ENCODE measurements at places on chromosomes 7 and 10.

DNA sequence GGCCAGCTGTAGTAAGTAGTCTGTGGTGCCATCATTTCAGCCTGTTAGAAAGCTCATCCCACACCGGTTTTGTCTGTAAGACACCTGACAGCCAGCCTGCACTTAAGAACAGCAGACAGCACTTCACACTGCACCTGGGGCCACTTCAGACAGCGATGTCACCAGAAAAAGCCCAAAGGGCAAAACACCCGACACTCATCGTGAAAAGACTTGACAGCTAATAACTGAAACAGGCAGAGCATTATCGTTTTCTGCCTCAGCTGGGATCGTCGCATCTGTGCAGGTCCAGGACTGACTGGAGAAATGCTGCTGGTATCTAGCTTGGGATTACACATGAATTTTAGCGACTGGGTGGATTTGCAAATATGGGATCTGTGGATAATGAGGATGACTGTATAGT, 16.8 kb upstream of the LAT2 start:
- DNase-seq, result no peak

DNA sequence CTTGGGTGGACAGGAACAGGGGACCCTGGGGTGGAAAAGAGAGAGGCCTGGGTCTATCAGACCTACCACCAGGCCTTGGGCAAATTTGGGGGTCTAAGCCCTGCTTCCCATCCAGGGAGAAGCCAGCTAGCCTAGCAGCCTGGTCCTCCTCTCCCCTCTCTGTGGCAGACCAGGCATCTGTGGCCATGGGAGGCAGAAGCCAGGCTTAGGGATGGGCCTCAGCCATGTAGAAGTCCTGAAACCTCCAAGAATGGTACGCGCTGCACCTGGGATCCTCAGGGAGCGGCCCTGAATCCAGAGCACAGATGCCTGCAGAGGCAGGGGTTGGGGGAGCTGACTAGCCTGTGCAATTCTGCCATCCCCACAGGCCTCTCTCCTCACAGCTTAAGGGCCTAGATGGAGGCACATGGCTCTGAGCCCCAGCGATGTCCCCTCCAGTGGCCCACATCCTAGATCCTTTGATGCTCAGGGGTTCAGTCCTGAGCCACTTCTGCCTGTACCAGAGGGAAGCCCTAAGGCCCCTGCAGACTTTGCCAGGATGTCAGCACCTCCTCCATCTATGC, 21.2 kb downstream of the GRID1 start:
- DNase-seq, result no peak

- no peak for DNase-seq
Observed at GRCh38 chr7:158530800-158531609, 56.6 kb downstream of the PTPRN2 start.

DNA sequence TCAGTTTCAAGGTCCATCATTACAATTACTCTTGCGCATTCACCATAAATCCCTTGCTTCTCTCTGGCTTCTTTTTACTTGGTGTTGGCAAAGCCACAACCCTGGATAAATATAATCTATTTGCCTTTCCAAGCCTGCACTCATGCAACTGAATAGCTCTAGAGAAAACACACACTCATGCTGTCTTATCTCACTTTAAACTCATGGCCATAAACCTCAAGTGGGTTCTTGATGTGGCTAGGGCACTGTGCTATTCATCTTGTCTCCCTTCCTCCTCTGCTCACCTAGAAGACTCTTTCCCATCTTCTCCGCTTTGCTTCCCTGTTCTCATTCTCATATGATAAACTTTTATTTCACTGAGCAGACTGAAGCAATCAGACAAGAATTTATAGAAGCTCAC, 165.4 kb upstream of the MTPN start:
- DNase-seq, result no peak

DNA sequence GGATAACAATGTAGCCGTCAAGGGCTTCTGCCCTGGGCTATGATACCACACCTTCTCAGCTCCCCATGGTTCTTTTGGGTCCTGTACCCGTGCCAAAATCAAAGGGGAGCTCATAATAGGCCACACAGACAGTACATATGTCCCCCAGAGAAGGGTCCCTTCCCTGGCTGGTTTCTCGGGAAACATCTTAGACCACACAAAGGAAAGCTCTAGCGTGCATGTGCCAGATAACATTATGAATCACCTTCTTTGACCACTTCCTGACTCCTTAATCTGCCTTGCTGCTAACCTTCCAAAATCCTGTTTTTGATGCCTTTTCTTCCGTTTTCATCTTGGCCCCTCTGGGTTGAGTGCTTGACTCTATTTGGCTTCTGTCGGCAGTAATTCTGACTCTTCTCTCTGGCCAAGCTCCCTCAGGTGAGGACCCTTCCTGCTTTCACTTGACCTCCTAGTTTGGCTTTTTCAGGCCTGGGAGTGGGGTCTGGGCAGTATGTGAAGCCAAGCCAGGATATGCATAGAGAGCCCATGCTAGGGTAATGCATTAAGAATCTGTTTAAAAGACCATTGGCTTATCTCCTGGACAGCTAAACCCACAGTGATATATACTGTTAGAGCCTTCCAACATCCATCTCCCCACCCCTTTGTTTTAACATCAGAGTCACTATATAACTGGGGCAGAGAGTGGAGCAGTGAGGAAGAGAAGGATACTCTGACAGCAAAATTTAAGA, 84.8 kb downstream of the ANLN start:
- no peak for DNase-seq

All from activated naive CD8-positive, alpha-beta T cell treated with anti-CD3 and anti-CD28 coated beads, Interleukin-2, amount 50 U/mL, for 16 hours (primary cell).